Sigmoid colon (tissue), 7 donors: ENCODE measurements at places on chromosomes 12 and 14. TPM values are rescaled to one million over a fixed set of nuclear protein-coding genes. Genes with fewer than 3 reads are reported as not detected.

The TMEM263 gene
- total RNA-seq, result 45.7 TPM

The LRTM2 gene
- 0.41 TPM for total RNA-seq

The TMEM229B gene
- total RNA-seq, result 5.6 TPM

The GALNT16 gene
- total RNA-seq, result 6.3 TPM

The PMEL gene
- total RNA-seq, result not detected

The EPYC gene
- not detected for total RNA-seq

The CRIP2 gene
- total RNA-seq, result 49.8 TPM

The OR10G2 gene
- total RNA-seq, result not detected

GRCh38 chr12:120264904-120265472, 542 bp downstream of the PXN start:
- peak overlapping the region; percentile 88 for H3K27ac ChIP-seq
- H3K36me3 ChIP-seq, result no peaks in the 10 kb centered on the region
- no peaks in the 10 kb centered on the region for H3K4me1 ChIP-seq
- peak overlapping the region; percentile 99 for H3K4me3 ChIP-seq
- no peaks in the 10 kb centered on the region for H3K27me3 ChIP-seq

GRCh38 chr12:132998741-132999140, 12.6 kb downstream of the ZNF26 start:
- no peaks in the 10 kb centered on the region for H3K4me1 ChIP-seq
- H3K27ac ChIP-seq, result no peak overlapping the region
- H3K4me3 ChIP-seq, result no peak overlapping the region
- H3K36me3 ChIP-seq, result no peaks in the 10 kb centered on the region
- no peaks in the 10 kb centered on the region for H3K27me3 ChIP-seq

DNA sequence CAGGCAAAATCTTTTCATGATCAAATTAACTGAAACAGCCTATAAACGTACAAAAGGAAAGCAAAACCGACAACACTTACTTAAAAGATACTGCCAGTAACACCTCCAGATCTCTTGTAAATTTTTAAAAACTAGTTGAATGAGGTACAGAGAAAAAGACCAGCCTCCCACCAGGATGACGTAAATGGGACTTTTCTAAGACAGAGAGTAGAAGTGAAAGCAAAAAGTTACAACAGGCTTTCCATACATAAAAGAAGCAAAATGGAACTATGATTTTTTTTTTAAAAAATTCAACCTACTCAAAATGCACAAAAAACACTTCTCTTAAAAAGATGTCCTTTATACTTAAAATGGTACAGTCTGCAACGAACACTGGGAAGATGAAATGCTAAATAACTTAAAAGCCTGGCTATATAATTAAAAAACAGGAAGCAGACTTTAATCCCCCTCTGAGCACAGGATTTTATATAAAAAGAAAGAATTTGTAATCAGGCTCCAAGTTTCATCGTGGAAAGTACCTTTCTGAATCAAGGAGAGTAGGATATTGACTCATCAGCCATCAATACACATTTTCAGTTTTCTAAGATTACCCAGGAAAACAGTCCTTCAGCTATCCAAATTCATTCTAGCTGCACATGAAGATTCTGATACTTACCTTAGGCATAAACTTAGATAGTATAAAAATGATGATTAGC, 14.2 kb upstream of the MYO1A start:
- no peak for DNase-seq
- H3K36me3 ChIP-seq, result peaks cover 47% of the 10 kb centered on the region
- H3K27me3 ChIP-seq, result no peaks in the 10 kb centered on the region
- no peak overlapping the region for H3K4me3 ChIP-seq
- H3K4me1 ChIP-seq, result peaks cover 2% of the 10 kb centered on the region

DNA sequence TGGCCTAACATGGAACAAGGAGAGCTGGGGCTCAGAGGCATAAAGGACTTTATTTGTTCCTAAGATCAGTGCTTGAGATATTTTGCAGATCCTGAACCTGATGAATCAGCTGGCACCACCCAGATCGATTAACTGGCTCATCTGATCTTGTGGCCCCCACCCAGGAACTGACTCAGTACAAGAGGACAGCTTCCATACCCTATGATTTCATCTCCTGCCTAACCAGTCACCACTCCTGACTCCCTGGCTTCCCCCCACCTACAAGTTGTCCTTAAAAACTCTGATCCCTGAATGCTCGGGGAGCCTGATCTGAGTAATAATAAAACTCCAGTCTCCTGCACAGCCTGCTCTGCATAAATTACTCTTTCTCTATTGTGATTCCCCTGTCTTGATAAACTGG, 5.1 kb downstream of the C12orf56 start:
- H3K27ac ChIP-seq, result no peak overlapping the region
- H3K36me3 ChIP-seq, result no peaks in the 10 kb centered on the region
- H3K27me3 ChIP-seq, result peaks cover 8% of the 10 kb centered on the region
- DNase-seq, result no peak

GRCh38 chr12:9843407-9843806, 16.1 kb downstream of the KLRF1 start:
- H3K27ac ChIP-seq, result no peak overlapping the region
- H3K27me3 ChIP-seq, result no peaks in the 10 kb centered on the region
- H3K4me3 ChIP-seq, result no peak overlapping the region
- no peaks in the 10 kb centered on the region for H3K4me1 ChIP-seq
- H3K36me3 ChIP-seq, result no peaks in the 10 kb centered on the region

- H3K27ac ChIP-seq, result no peak overlapping the region
- H3K36me3 ChIP-seq, result no peaks in the 10 kb centered on the region
- DNase-seq, result no peak
- no peaks in the 10 kb centered on the region for H3K4me1 ChIP-seq
- H3K27me3 ChIP-seq, result peaks cover 7% of the 10 kb centered on the region
- H3K4me3 ChIP-seq, result no peak overlapping the region
Measured at GRCh38 chr12:51399891-51400290, 8.7 kb upstream of the GALNT6 start.

DNA sequence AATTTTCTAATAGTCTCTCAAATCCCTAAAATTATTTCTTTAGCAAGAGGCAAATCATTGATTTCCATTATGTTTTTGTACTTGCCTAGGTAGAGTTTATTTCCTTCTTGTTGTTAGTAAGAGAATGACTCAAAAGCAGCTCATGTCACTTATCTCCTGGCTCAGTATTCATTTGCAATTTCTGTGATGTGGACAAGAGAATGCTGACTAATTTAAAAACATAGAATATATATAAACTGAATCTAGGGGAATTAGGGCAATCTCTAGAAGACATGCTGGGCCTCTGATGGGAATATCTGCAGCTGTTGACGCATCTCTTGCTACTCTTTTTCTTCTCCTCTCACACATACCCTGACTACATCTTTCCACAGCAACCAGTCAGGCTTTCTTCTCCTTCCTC, 130.8 kb upstream of the PRKD1 start:
- H3K27ac ChIP-seq, result no peak overlapping the region
- no peaks in the 10 kb centered on the region for H3K36me3 ChIP-seq
- no peak for DNase-seq
- no peak overlapping the region for H3K4me3 ChIP-seq
- no peaks in the 10 kb centered on the region for H3K4me1 ChIP-seq

- DNase-seq, result peak; percentile 35
- no peaks in the 10 kb centered on the region for H3K36me3 ChIP-seq
- H3K27ac ChIP-seq, result no peak overlapping the region
- H3K4me1 ChIP-seq, result no peaks in the 10 kb centered on the region
- H3K4me3 ChIP-seq, result peak overlapping the region; percentile 50
Measured at GRCh38 chr14:77498984-77499527, 440 bp upstream of the ISM2 start.

- H3K27me3 ChIP-seq, result no peaks in the 10 kb centered on the region
- H3K27ac ChIP-seq, result no peak overlapping the region
- DNase-seq, result no peak
- H3K4me1 ChIP-seq, result no peaks in the 10 kb centered on the region
Measured at GRCh38 chr12:32027684-32028365, 68.6 kb downstream of the RESF1 start.

- no peak for DNase-seq
- peaks cover 15% of the 10 kb centered on the region for H3K27me3 ChIP-seq
- no peak overlapping the region for H3K27ac ChIP-seq
- peaks cover 24% of the 10 kb centered on the region for H3K4me1 ChIP-seq
- H3K4me3 ChIP-seq, result peak overlapping the region; percentile 65
- no peaks in the 10 kb centered on the region for H3K36me3 ChIP-seq
Measured at GRCh38 chr12:94149119-94149780, 873 bp downstream of the PLXNC1 start.

DNA sequence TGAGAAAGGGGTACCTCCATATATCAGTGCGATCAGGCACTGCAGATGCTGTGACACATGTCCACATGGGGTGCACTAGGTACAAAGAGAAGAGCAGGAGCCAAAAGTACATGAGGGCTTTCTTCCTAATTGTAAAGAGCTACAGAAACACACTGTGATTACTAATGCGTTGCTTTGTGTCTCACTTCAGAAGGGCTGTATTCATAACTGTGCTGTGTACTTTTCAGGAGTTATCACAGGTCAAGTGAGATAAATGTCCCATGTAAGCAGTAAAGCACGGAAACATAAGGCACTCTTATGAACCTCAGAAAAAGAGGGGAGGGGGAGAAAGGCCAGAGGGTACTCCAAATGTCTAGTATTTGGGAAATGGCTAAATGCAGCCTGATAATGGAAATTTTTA, 10.6 kb downstream of the SPRING1 start:
- H3K4me1 ChIP-seq, result peaks cover 10% of the 10 kb centered on the region
- H3K27ac ChIP-seq, result no peak overlapping the region
- no peak overlapping the region for H3K4me3 ChIP-seq
- H3K36me3 ChIP-seq, result no peaks in the 10 kb centered on the region

DNA sequence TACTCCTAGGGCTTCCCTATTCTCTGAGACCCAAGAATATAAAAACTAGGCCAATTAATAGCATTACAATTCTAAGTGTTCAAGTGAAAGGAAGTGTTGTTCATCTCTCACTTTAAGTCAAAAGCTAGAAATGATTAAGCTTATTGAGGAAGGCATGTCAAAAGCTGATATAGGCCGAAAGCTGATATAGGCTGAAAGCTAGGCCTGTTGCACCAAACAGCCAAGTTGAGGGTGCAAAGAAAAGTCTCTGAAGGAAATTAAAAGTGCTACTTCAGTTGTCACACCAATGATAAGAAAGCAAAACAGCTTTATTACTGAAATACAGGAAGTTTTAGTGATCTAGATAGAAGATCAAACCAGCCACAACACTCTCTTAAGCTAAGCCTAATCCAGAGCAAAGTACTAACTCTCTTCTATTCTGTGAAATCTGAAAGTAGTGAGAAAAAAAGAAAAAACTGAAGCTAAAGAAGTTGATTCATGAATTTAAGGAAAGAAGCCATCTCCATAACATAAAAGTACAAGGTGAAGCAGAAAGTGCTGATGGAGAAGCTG, 68.9 kb downstream of the SLC6A15 start:
- no peak overlapping the region for H3K27ac ChIP-seq
- no peaks in the 10 kb centered on the region for H3K36me3 ChIP-seq
- no peak for DNase-seq
- H3K27me3 ChIP-seq, result no peaks in the 10 kb centered on the region

DNA sequence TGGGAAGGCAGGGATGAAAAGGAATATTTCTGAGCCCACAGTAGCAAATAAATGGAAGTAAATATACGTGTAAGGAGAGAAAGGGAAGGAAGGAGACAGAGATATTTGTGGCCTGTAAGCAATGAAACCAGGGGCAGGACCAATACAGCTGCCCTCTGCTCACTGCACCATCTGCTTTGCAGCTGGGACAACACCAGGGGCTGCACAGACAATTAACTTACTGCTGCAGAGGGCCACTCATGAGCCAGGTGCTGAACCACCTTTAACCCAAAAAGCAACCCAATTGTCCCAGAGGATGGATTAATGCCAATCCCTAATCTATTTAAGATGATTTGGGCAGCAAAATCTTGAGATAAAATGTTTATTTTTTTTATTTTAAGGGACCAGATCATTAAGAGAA, 30.6 kb upstream of the TMX1 start:
- H3K4me3 ChIP-seq, result no peak overlapping the region
- H3K27me3 ChIP-seq, result no peaks in the 10 kb centered on the region
- no peak overlapping the region for H3K27ac ChIP-seq
- H3K36me3 ChIP-seq, result no peaks in the 10 kb centered on the region
- H3K4me1 ChIP-seq, result no peaks in the 10 kb centered on the region

DNA sequence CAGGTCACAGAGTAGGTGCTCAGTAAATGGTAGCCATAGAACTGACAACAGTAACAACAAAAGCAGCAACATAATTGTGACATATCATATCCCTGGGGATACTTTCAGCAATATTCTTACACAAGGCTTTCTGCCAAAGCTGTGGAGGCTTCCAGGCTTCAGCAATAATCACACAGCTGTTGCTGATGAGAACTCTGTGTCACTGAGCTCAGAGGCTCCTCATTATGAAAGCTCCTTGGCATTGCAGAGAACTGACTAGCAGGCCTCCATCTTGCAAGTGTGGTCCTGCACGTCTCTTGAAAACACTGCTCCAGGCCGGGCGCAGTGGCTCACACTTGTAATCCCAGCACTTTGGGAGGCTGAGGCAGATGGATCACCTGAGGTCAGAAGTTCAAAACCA, 97.3 kb upstream of the BTG1 start:
- no peaks in the 10 kb centered on the region for H3K36me3 ChIP-seq
- no peaks in the 10 kb centered on the region for H3K4me1 ChIP-seq
- peak overlapping the region; percentile 79 for H3K27ac ChIP-seq
- peak; percentile 66 for DNase-seq

GRCh38 chr14:93231129-93231979, 24.3 kb downstream of the UBR7 start:
- H3K27ac ChIP-seq, result no peak overlapping the region
- peak overlapping the region; percentile 39 for H3K4me3 ChIP-seq
- no peaks in the 10 kb centered on the region for H3K27me3 ChIP-seq
- H3K36me3 ChIP-seq, result peaks cover 18% of the 10 kb centered on the region
- no peak for DNase-seq

DNA sequence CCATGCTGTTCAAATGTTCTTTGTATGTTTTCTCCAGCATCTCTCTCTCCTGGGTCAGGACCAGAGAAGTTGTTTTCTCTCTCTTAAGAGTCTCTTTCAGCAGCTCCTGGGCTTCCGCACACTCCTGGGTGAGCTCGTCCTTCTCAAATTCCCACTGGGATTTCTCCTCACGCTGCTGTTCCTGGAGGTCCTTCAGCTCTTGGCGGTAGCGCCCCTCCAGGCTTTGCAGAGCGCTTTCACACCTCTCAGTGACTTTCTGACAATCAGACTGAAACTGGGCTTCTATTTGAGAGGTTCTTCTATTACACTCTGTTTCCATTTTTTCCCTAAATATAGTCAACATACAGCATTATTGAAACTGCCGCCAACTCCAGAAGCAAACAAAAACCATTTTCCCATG, 72.7 kb downstream of the NIN start:
- no peaks in the 10 kb centered on the region for H3K27me3 ChIP-seq
- H3K36me3 ChIP-seq, result peaks cover 33% of the 10 kb centered on the region
- no peak overlapping the region for H3K4me3 ChIP-seq
- H3K4me1 ChIP-seq, result no peaks in the 10 kb centered on the region
